ENCODE measurements at places on chromosomes 3 and 15.
A peak's percentile ranks its signal among the peaks of the same experiment; 100 is the strongest.

- DNase-seq, result no peak
These were observed 82.4 kb upstream of the HERC1 start for GRCh38 chr15:63915873-63916771.

GRCh38 chr3:112782491-112782890, 64.2 kb downstream of the CD200R1L start:
- peak; percentile 45 for DNase-seq

- DNase-seq, result peak; percentile 98
These were observed 1.9 kb upstream of the ALS2CL start for GRCh38 chr3:46695177-46695961.

- no peak for DNase-seq
These were observed 71.6 kb downstream of the KY start for GRCh38 chr3:134579141-134579665.

GRCh38 chr3:77055841-77056341, 16.0 kb downstream of the ROBO2 start:
- DNase-seq, result no peak

DNA sequence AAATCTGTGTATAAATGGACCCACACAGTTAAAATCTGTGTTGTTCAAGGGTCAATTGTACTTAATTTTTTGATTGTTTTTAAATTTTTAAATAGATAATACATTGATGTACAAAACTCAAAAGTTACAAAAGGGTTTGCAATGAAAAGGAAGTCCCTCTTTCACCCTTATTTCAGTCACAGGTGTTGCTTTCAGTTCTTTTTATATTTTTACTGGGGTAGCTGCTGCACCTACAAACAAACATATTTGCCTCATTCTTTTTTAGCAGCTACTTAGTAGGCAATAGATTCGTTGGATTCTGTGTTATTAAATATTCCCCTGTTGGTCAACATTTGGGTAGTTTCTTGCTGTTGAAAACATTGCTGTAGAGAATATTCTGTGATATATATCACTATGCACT, 44.4 kb downstream of the PIAS1 start:
- DNase-seq, result no peak

GRCh38 chr15:70480196-70480856, 283.0 kb downstream of the UACA start:
- peak; percentile 40 for DNase-seq

DNA sequence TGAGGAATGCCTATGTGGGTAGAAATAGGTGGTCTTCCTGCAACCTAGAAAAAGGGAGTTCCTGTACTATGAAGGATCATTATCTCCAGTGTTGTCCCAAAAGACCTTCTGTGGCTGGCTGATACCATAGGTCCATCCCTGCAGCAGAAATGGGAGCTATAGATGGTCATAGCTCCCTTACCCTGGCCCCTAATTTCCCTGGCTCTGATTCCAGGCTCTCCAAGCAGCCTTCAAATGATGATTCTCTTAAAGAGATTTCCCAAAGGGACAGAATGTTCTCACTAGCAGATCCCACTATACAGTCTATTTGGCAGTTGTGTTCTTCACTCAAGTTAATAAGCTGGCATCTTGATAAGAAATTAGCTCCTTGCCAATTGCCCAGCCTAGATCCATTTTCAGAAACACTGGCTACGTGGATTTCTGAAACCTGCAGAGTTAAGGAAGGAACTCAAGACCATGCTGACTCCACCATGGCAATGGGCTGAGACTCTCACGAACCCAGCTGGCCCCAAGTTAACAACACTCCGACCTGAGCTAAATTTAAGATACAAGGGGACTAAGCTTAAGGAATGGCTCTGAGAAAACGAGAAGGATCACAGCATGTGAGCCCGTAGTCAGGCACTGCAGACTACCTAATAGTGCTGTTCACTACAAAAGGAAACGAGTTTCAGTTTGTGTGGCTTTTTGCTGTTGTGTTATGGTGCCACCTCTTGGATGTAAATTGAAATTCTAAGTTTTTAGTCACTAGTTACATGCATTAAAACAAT, 11.4 kb downstream of the C15orf40 start:
- DNase-seq, result peak; percentile 70

- DNase-seq, result no peak
These were observed 40.7 kb upstream of the CHST2 start for GRCh38 chr3:143078883-143079282.

DNA sequence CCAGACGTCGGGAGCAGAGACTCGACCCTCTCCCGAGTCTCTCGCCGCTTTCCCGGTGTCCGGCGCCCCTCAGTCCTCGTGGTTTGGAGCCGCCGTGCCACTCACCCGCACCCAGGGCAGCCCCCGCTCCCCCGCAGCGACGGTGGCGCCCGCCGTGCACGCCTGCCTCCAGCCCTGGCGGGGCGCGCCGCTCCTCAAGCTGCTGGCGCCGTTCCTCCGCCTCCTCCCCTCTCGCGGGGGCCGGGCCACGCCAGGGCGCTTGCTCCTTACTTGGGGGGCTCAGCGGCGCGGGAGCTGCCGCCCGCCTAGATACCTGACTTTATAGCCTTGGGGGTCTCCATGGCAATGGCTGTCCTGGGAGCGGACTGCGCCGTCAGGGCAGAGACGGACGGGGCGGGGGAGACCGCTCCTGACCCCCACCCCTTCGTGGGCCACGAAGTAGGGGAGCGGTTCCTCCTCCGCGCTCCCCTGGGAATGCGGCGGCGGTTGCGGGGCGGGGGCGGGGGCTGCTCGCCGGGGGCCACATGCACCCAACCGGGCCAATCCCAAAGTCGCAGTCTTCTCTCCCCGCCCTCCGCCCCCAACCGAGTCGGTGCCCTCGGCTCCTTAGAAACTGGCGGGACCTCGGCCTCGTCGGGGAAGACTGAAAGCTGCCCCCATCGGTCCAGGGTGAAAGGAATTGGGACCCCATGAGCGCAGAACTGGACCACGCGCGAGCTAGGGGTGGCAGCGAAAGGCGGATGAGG, at the start of gene ANKRD63:
ANKRD63 (minus strand) TSS at position 196 of the 746 bp plus-strand sequence. CDS start 478 bp downstream, outside the sequence.
- no peak for DNase-seq

DNA sequence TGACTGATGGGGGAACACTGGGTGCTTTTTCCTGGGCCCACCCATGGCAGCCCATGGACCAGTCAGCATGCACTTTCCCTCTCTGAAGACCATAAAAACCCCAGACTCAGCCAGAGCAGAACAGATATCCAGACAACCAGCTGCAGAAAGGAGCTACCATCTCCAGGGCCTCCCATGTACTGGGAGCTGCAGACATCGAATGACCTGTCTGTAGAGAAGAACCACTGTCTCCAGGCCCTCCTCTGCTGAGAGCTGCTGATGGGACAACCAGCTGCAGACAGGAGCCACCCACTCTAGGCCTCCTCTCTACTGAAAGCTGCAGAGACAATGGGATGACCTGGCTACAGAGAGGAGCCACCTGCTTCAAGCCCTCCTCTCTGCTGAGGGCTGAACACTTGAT, 66.6 kb downstream of the PROS1 start:
- no peak for DNase-seq

GRCh38 chr15:55195996-55196395, 745 bp downstream of the RSL24D1 start:
- peak; percentile 17 for DNase-seq

- peak; percentile 36 for DNase-seq
These were observed 1.9 kb downstream of the UBP1 start for GRCh38 chr3:33438284-33438668.

DNA sequence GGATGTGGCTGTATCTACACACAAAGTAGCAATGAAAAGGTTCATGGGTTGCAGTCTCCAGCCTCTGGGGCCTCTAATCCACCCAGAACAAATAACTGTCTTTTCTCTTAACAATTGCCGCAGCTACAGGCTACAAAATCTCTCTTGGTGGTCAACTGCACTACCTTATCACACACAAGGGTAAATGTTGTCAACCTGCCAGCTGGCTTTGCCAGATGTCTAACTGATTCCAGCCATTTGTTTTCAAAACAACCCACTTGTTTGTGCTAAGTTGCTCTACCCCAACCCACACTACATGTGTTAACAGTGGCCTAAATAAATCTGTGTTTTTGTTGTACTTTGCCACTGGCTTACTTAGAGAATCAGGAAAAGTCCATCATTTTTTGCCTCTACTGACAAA, 447.3 kb downstream of the TAFA4 start:
- DNase-seq, result no peak

DNA sequence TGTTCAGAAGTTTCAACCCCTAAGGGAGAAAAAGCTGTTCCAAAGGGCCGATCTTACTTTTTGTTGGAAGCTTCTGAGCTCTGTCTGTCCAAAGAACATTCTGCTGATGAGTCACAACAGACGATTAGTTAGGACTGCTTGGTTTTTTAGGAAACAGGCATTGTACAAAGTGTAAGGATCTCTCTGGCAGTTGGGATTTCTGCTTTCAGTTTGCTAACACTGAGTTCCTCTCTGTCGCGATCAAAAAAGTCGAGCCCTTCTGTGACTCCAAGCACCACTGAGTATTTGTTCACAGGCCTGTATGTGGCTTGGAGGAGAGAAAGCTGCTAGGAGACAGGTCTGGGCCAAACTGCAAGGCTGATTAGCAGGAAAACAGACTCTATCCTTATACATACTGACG, 91.8 kb upstream of the PFN2 start:
- DNase-seq, result no peak

DNA sequence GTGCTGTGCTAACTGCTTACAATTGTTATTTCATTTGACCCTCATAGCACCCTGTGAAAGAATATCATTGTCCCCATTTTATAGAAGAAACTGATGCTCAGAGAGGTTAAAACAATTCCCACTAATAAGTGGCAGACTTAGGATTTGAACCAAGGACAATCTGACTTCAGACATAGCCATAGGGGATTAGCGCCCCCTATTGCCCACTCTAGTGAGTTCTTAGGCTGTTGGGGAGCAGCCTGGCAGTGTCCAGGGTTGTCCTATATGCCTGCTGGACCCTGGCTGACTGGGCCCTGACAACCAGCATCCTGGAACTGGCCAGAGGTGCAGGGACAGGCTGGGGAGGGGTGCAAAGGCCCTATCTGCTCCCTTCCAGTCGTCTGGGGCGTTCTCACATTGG, 15.4 kb downstream of the DPH3 start:
- DNase-seq, result peak; percentile 39

GRCh38 chr3:13348100-13348499, 72.0 kb downstream of the NUP210 start:
- no peak for DNase-seq

GRCh38 chr3:120285508-120285841, 453 bp upstream of the GPR156 start:
- no peak for DNase-seq

- peak; percentile 80 for DNase-seq
These were observed 62.5 kb downstream of the CBLB start for GRCh38 chr3:105806359-105806758.

- DNase-seq, result no peak
These were observed 214.8 kb downstream of the FMN1 start for GRCh38 chr15:32979710-32980109.

- peak; percentile 51 for DNase-seq
These were observed 61.5 kb upstream of the MEF2A start for GRCh38 chr15:99504071-99504822.

DNA sequence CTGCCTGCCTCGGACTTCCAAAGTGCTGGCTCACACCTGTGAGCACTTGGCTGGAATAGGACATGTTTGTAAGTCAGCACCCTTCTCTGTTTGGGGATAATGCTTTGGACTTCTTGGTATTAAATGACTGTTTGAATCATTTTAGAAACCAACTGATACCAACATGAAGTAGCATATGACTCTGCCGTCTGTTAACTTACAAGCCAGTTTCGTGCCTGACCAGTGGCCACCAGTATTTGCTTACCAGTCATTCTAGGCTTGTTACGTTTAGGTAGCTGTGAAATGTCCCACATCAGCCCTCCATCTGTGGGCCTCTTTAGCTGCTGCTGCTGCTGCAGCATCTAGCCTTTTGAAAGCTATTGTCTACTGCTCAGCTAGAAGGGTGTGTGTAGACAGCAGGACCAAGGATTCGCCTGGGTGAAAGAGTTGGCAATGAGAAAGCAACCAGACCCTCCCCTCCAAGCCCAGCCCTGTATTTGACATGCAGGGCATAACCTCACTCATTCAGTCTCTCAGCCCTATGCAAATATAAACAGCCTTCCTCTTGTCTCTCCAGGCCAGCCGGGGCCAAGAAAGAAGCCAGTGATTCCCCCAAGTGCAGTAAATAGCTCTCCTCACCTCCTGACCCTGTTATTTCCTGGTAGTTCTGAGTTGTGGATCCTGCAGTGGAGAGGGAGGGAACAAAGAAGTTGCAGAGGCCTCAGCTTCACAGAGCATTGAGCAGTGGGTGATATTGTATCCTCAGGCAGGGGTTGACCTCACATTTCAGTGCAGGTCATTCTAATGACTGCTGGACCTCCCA, 51.0 kb downstream of the NKIRAS1 start:
- no peak for DNase-seq

GRCh38 chr15:31799715-31800321, 230.5 kb upstream of the CHRNA7 start:
- DNase-seq, result no peak

DNA sequence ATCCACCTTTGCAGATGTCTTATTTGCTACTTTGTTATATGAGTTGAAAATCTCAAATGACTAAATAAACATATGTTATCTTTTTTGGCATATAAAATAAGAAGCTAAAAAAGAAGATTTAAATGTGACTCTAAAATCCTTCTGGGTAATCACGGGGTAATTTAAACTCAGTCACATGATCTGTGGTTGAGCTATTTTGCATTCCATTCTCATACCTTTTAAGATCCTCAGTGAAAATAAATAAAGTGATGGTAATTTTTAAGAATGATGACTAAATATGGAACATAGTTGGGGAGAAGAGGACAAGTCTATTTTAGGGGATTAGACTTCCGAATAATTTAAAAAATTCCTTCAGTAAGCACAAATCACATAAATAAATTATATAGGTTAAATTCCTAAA, 1076.8 kb downstream of the TUSC7 start:
- no peak for DNase-seq

DNA sequence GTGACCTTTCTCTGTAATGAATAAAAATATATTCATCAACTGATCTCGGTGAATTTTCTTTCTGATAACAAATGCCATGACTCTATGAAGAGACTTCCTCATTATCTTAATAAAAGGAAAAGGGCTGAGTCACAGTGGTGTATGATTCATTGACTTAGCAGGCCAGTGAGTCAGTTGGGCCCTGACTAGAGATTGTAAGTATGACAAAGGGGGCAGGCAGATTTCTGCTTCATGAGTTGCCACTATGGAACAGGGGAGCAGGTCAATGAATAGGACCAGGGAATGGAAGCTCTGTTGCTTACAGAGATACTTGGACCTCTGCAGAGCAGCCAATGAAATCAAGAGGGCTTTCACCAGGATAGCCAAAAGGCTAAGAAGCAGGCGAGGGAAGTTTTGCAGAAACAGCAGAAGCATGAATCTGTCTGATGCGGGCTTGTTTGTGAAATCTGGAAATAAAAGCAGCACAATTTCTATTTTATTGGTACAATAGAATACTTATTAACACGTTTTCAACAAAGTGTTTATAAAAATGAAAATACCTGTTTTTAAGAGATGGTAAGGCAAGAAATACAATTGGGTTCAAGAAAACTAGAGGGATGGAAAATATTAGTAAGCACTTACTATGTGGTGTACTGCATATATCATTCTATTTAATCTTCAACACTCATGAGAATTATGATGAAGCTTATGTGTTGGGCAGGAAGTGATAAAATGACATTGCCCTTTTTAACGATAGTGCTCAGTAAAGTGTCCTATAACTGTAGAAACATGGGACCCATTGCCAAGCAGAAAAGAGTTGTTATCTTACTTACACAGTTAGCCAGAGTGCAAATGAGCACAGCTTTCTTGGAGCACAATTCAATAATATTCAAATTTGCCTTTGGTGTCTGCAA, 169.8 kb upstream of the MYRIP start:
- DNase-seq, result peak; percentile 91

GRCh38 chr3:187130346-187131066, 8.8 kb downstream of the RPL39L start:
- DNase-seq, result peak; percentile 55

GRCh38 chr3:126959136-126959920, 23.6 kb upstream of the PLXNA1 start:
- no peak for DNase-seq

GRCh38 chr3:189547448-189547847, 83.7 kb upstream of the TP63 start:
- no peak for DNase-seq
